ENCODE measurements at places on chromosomes 5 and 9.

DNA sequence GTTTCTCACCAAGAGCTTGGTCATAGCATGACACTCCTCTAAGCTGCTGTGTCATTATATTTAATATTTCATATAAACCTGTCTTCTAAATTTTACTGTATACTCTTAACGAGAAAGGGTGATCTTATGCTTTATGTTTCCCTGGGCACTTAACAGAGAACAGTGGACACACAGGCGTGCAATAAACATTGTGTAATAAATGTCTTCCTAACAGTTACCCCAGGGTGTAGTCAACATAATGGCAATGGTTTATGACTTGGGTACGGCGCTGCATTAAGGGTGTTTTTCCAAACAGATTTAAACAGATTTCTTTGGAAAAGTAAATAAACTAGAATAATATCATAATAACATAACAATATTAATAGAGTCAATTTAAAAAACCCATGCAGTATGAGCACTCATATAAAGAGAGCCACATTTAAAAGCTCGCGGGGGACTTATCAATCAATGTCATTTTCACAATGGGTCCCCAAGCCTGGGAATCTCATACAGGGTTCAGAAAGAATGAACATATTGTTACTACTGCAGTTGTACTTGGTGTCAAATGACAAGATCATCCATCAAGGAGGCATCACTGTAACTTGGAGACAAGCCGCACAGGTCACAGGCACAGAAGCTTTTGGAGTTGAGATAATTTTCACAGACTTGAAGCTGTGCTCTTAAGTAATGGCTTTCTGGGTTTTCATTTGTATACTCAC lies 376.4 kb downstream of the CTNND2 start:
- no peak for DNase-seq

DNA sequence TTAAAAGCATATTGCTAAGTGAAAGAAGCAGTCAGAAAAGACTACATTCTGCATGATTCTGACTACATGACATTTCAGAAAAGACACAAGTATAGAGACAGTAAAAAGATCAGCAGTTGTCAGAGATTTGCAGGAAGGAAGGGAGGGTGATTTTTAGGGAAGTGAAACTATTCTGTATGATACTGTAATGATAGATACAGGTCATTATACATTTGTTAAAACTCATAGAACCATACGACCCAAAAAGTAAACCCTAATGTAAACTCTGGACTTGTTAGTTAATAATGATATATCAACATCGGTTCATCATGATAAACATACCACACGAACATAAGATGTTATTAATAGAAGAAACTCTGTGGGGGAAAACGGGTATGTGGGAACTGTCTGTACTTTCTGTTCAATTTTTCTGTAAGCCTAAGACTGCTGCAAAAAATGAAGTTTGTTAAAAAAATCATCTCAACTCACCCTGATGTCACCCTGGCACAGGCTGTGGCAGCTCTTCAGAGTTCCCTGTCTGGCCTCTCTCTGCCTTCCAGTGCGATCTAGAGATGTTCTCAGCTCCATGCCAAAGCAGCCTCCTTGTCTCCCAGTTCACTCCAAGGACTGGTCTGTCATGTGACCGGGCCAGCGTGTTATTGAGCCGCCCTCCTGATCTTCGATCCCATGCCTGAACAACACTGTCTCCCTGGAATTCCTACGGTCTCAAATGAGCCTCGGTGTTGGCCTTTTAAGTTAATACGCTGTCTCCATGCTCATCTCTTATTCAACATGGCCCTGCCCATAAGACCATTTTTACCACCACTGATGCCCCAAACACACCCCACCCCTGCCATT lies 35.4 kb downstream of the PRLR start:
- no peak for DNase-seq

DNA sequence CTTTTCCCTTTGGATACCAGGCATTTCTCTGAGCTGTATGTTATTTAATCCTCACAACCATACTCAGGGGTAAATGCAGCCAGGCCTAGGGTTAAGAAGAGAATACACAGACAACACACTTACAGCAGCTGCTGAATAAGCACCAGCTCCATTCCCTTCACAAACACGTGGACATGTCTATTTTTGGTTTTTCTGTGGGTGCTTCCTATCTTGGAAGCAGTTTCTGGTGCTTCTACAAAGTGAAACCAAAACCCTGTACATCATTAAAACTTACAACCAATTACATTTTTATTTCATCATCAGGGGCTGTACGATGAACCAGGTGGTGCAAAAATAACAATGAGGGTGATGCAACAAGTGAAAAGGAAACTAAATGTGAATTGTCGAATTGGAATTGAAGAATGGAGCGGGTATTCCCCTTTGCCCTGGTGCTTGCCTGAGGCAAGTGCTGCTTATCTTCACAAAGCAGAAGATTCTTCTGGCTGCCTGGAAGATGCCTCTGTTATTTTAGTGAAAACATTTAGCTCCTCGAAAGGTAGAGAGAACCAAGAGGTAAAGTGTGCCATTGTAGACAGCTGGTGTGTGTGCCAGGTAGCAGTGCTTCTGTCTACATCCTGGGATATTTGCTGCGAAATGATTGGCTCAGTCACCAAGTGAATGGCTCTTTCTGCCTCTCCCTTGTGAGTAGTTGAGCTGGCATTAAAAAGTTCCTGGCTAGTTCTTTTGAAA lies 18.6 kb upstream of the IFNB1 start:
- DNase-seq: no peak

GRCh38 chr5:72512593-72512860 lies 5.3 kb upstream of the ZNF366 start:
- DNase-seq: no peak

- DNase-seq: peak; percentile 84
These were observed 2.5 kb downstream of the IL11RA start for GRCh38 chr9:34654323-34655051.

GRCh38 chr5:77095189-77095588 lies 8.1 kb upstream of the ZBED3 start:
- no peak for DNase-seq

- DNase-seq: no peak
These were observed 12.2 kb downstream of the ERGIC1 start for GRCh38 chr5:172846249-172846648.

GRCh38 chr5:73365301-73365853 lies 83.2 kb downstream of the FOXD1 start:
- DNase-seq: no peak

DNA sequence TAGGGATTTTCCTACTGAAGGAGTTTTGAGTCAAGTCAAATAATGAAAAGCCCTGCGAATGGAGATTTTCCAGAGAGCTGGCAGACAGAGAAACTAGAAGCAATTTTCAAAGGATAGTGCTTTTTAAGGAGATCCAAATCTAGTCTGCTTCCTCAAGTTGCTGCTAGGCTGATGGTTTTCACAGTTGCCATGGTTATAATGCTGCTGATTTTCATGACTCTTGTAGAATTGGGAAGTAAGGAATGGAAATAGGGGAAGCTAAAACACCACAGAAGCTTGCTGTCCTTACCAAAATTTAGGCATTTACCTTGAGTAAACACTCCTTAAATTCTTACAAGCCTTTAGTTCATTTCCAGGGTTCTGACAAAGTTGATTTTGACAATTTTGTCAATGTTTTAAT lies 30.1 kb upstream of the HAPLN1 start:
- DNase-seq: peak; percentile 12

DNA sequence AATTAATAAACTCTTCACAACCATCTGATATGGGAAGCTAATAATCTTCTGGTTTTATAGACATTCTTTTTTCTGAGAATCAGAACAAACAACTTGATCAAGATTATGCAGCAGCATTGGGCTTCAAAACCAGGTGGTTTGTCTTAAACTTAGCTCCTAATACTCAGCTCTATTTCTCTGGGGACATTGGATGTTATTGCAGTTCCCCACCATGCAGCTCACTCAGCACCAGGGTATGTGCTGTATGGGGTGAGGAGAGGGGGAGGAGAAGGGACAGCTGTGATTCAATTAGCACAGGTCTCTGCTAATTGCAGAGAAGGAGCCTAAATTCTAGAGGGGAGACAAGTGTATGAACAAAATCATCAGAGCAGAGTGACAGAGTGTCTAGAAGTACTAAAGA lies 210.7 kb upstream of the TNC start:
- DNase-seq: no peak

DNA sequence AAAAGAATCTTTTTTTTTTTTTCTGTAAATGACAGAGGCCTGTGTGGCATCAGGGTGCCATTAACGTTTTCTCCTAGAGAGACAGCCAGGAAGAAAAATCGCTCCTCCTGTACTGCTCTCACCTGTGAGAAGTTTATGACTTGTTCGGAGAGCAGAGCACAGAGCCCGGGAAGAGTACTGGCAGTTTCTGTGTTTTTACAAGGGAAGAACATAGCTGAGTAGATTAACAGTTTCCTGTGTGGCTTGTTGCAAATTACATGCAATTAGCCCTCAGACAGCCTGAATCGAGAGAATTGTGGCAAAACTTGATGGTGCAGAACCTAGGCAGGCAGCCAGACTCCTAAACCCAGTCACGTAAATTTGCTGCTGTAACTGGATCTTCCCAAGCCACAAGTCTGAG lies 32.1 kb downstream of the PRKACG start:
- DNase-seq: no peak

DNA sequence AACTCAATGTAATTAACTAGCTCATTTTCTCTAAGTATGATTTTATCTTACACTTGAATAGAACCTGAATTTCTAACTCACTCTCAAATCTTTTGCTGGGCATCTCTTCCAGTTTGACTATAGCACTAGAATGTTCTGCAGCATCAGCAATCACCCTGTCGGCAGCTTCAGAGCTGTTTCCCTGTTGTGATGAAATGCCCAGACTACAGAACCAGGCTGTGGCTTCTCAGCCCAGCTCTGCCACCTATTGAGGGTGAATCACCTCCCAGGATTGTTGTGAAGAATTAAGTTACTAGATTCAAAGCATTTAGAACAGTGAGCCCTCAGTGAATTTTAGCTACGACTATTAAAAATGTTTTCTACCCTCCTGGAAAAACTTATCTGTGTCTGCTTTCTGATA lies 90.4 kb upstream of the ANKRD55 start:
- DNase-seq: no peak

DNA sequence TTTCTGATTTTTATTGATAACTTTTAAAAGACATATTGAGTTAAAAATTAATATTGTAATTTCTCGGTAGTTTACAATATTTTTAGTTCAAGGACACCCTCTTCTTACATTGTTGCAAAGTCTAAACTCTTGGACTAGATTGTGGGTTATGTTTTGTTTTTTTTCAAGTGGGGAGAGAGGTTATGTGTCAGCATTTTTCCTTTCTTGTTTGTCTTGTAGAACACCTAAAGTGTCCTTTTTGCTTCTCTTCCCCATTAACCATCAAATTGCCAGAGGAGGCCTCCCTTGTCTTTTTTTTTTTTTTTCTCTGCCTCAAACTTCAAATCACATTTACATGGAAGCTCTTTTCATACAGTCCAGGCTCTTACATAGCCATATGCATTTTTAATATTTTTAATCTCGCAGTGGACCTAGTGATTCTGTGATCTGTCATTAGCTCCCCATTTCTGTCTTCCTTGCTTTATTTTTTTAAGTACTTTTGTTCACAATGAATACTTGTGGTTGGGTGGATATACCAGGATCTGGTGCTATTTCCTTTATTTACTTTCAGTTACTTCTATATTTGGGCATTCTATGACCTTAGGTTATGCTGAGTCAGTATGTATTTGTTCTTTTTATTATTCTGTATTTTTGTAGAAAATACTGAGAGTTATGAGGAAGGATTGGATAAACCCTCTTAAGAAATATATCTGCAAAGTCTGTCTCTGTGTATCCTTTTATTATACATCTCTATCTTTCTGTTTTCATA lies 2280.6 kb upstream of the ACO1 start:
- DNase-seq: no peak

DNA sequence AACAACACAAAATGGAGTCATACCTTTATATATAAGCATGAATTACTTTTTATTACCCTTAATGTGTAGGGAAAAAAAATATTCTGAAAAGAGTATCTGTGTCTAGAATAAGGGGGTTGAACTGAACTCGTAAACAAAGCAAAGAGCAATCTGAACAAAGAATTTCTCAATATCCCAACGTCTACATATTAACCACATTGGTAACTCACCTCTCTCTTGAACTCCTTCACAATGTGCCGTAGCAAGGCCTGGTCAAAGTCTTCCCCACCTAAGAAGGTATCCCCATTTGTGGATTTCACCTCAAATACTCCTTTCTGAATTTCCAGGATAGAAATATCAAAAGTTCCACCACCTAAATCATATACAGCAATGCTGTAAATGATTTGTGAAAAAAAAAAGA lies 8.4 kb downstream of the HSPA9 start:
- no peak for DNase-seq

DNA sequence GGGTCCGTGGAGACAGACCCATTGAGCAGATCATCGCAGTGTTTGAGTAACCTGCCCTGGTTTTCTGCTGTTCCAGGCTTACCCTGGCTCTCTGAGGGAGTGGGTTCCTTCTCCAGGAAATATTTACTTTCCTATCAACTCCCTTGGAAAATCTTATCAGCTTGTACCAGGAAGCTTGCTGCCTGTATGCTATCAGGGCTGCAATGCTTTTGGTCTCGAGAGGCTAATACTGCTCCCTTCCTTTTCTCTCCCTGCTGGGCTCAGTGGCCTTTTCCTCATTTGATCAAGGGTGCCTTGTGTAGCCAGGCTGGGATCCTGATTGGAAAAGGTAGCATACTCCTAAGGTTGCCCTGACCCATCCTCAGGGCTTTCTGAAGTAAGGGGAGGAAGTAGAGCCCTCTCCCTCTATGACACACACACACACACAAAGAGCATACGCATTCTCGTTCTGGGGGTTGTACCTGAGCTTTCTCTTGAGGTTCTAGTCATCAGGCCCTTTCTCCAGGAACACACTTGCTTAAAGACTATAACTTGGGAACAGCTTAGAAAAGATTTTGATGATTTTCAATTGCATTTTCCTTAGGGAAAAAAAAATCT lies 41.6 kb downstream of the CYSTM1 start:
- DNase-seq: no peak

- DNase-seq: no peak
These were observed 28.1 kb downstream of the FYB1 start for GRCh38 chr5:39191216-39191615.

DNA sequence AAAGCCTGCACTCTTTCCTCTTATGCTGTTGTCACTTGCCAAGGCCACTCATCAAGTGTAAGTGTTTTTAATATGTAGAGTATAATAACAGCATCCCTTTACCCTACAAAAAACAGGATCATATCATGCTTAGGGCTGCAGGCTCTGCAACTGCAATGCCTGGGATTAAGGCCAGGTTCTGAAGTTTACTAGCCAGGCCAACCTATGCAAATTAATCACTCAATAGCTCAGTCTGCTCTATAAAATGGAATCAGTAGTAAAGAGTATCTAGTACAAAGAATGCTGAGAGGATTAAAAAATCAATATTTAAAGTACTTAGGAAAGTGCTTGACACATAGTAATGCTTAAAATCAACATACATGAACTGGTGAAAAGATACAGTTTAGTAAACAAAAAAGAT lies 253.3 kb downstream of the EDIL3 start:
- peak; percentile 1 for DNase-seq

GRCh38 chr5:156934450-156935211 lies 28.4 kb downstream of the TIMD4 start:
- peak; percentile 35 for DNase-seq

- DNase-seq: no peak
These were observed 128.0 kb upstream of the EPB41L4A start for GRCh38 chr5:112546946-112547592.
